Fibroblast of the aortic adventitia (primary cell): ENCODE measurements at places on chromosomes 1 and 21. TPM values are rescaled to one million over a fixed set of nuclear protein-coding genes. Genes with fewer than 3 reads are reported as not detected.

- no peak for DNase-seq
Measured at GRCh38 chr1:227949954-227950734, 2.4 kb upstream of the WNT9A start.

- DNase-seq = no peak
Measured at GRCh38 chr1:74780594-74780993, 47.6 kb downstream of the TYW3 start.

DNA sequence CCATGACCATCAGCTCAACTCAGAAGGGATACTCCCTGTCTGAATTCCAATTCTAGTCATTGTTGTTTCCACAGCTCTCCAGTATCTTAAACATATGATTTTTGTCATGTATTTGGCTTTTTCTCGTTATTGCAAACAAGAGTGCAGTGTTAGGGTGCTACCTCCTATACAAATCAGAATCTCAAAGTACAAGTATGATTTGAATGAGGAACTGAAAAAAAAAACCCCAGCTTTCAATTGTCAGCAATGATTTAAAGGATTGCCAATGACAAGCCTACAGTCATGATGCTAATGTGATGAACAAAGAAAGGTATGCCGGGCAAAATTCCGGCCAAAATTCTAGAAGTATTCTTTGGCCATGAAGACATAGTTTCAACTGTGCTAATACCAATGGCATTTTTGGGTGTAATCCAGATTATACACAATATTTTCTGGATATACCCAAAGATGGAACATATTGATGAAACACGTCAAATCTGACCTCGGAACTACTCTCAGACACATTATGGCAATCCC is 14.9 kb downstream of the TMEM35B start:
- peak; percentile 23 for DNase-seq

DNA sequence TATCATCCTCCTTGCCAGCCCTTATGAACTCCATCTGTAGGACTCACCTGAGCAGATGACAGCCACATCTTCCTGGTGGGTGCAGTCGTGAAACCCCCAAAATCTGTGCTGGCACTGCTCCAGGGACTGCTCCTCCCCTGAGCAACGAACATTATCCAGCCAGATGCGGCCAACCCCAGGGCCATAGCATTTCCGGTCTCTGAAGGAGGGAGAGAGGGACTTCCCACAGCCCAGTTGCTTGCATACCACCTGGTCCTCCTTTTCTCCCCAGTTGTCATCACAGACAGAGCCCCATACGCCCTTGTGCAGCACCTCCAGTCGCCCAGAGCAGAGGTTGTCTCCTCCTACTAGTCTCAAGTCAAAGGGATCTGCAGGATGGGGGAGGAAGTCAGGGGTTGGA is 8.5 kb downstream of the CD5L start:
- no peak for DNase-seq

DNA sequence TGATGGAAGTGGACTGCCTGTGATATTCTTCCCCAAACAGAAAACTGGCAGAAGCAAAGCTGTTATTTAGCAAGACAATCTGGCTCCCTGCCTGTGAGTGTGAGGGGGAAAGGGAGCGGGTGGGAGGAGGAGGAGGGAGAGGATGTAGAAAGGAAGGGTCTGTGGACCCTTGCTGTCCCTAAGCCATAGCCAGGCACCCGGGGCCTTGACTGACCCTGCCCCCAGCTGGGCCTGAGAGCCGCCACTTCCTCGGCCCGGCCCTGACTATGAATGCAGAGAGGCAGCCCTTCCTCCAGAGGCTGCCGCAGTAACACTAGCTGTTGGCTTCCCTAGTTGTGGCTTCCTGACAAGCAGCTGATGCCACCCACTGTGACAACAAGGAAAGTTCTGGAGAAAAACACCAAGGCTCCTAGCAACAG is 13.9 kb downstream of the PLA2G2F start:
- DNase-seq = no peak

DNA sequence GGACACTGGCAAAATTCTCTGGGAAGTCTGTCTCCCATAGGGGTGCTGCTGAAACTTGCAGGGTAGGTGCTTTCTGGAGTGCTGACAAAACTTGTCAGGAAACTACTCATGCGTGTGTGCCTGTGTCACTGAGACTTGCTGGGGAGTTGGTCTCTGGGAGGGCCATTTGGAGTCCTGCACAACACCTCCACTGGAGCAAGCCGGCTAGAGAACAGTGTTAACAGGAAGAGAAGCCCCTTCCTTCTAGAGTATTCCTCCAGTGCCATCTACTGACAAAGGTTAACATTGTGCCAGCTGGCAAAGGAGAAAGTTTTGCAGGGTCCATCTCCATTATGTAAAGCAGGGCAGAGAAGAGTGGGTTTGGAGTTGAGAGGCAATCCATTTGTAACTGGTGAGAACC is 30.0 kb downstream of the ZMYM4 start:
- peak; percentile 63 for DNase-seq

- no peak for DNase-seq
Measured at GRCh38 chr1:94120570-94120901, 412 bp downstream of the ABCA4 start.

DNA sequence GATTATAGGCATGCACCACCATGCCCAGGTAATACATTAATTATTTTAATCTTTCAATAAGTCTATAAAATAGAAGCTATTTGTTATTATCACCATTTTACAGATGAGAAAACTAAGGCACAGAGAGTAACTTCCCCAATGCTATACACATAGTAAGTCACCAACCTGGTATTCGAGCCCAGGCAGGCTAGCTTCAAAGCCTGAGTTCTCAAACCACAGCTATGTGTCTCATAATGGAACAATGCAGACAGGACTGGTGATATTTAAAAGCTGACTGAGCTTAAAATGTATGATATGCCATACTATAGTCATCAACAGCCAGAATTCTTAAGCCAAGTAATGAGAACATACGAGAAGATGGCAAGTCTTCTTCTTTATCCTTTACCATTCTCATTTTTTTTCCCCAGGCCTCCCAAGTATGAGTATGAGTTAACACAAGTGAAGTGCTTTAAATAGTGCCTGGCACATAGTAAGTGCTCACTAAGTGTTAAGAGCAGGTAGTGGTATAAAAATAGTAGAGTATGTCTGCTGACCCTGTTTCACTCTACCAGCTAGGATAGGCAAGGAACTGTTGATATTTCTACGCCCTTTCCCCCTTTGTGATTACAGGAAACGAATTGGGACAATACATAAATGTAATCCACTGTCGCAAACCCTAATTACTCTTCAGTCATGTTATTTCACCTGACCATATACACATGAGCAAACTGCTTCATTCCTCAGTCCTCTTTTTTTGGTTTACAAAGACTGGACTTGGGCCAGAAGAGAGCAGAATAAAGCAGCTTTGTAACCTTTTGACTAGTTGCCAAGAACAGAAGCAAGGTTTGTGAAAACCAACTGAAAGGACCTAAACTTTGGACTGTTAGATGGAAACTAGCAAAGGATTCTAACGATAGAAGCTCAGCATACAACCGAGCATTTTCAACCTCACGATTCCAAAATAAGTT is 9.5 kb downstream of the EYA3 start:
- peak; percentile 62 for DNase-seq

- DNase-seq = no peak
Measured at GRCh38 chr1:244236101-244236500, 185.0 kb downstream of the ZBTB18 start.

DNA sequence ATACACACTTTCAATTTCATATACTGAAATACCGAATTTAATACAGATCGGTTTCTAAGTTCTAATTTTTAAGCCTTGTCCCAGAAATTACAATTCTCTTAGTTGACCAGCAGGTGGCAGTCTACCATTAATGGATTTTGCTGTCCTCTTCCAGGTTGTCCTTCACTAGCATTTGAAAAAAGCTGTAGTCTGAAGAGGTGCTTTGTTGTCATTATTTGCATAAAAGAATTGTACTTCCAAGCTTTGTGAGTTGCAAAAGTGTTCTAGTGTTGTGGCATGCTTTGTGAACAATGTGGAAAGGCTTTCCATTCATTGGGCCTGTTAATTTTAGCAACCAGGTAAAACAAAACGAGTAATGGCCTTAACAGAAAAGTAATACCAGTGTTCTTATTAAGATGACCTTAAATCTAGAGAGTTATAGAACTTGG is 193.6 kb downstream of the RPS6KC1 start:
- DNase-seq = peak; percentile 74

DEPDC1 gene
- 1.6 and 36.1 TPM in 2 replicates for total RNA-seq

GRCh38 chr1:241848686-241849344 is 811 bp downstream of the EXO1 start:
- DNase-seq = no peak

- no peak for DNase-seq
Measured at GRCh38 chr1:237093691-237094090, 51.7 kb downstream of the RYR2 start.

GRCh38 chr1:23810818-23811540 is 10.4 kb upstream of the GALE start:
- peak; percentile 17 for DNase-seq

DNA sequence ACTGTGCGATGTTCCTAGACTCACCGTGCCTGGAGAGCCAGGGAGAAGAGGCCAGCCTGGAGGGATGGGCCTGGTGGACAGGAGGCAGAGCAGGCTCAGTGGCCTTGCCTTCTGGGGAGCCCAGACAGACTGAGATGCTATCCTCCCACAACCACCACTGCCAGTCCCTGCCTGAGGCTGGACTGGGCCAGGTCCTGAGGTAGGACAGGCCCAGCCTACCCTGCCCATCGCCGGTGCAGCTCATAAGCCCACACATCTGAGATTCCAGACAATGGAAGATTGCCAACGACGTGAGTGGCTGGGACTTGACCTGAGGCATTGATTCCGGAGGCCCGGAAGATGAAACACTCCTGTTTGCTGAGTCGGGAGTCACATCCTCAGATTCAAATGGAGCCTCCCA is 5.8 kb downstream of the CLEC20A start:
- DNase-seq = no peak

LEPROT gene
- 32.6 and 65.4 TPM in 2 replicates for total RNA-seq

DNA sequence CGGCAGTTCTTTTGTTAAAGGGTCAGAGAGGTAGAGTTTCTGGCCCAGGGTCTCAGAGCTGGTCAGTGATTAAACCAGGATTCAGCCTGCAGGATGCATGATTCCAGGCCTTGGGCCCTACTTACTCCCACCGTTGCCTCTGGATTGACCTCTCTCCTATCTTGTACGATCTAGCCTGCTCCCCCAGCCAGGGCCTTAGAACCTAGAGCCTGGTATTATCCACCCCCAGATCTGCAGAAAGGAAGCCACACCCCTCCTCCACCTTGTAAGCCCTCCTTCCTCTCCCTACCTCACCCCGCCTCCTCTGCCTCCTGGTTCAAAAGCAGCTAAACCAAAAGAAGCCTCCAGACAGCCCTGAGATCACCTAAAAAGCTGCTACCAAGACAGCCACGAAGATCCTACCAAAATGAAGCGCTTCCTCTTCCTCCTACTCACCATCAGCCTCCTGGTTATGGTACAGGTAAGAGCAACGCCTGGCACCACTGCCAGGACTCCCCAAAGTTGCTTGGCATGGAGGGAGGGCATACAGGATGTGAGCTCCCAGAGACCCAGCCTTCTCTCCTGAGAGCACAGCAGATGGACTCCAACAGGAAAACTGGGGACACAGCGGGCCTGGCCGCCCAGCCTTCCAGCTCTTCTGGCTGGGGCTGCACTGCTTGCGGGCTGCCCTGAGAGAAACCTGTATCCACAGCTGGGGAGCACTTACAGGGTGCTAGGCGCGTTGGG is at the start of gene CD52:
Gene CD52 (plus strand): TSS at position 347 of the 726 bp plus-strand sequence. CDS start 60 bp downstream, at position 407.
- DNase-seq = no peak

IL23R gene
- total RNA-seq = not detected in 2 replicates

GRCh38 chr1:238029126-238029525 is 138.4 kb upstream of the ZP4 start:
- DNase-seq = no peak

PPFIA4 gene
- 1.3 and 10.0 TPM in 2 replicates for total RNA-seq

DNA sequence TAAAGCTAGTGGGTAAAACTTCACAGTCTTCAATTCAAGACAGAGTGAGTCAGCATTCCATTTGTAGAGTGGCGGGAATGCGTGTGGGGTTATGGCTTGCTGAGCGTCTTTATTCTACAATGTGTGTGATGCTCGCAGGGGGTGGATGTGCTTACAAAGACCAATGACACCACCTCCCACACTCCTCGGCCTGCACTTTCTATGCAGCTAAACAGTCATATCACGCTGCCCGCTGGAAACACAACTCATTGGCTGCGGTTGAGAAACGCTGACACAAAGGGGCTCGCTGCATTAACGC is 298.5 kb downstream of the PCP4 start:
- no peak for DNase-seq

CFAP74 gene
- total RNA-seq = not detected in 2 replicates
